ENCODE measurements at places on chromosomes 1 and 21. TPM values are rescaled to one million over a fixed set of nuclear protein-coding genes. Genes with fewer than 3 reads are reported as not detected.

DMBX1 gene
- not detected for total RNA-seq

SPRR2D gene
- total RNA-seq: not detected

DNAJC28 gene
- 2.3 TPM for total RNA-seq

CD2 gene
- total RNA-seq: not detected

ABCA4 gene
- 2.3 TPM for total RNA-seq

DCDC2B gene
- total RNA-seq: not detected

KRTAP19-1 gene
- not detected for total RNA-seq

RGSL1 gene
- total RNA-seq: not detected

AIRE gene
- total RNA-seq: not detected

ABCG1 gene
- total RNA-seq: 17.7 TPM

CYP4Z1 gene
- total RNA-seq: not detected

SUSD4 gene
- total RNA-seq: not detected

S1PR1 gene
- 225 TPM for total RNA-seq

TMPRSS15 gene
- total RNA-seq: not detected

S100A2 gene
- total RNA-seq: 2.4 TPM

ICOSLG gene
- total RNA-seq: 0.72 TPM

LIPI gene
- not detected for total RNA-seq

ARHGEF10L gene
- total RNA-seq: 7.0 TPM

LRRIQ3 gene
- total RNA-seq: 0.93 TPM

PLA2G4A gene
- total RNA-seq: 52.8 TPM

TRABD2B gene
- not detected for total RNA-seq

C1orf53 gene
- 3.5 TPM for total RNA-seq

ACKR1 gene
- 0.13 TPM for total RNA-seq

CDC7 gene
- total RNA-seq: 16.6 TPM

LYPD8 gene
- not detected for total RNA-seq

FAM167B gene
- total RNA-seq: 0.93 TPM

BNIPL gene
- total RNA-seq: 0.13 TPM

B3GALT2 gene
- not detected for total RNA-seq

GBP7 gene
- total RNA-seq: not detected

ZMYND12 gene
- total RNA-seq: 0.79 TPM

CEP104 gene
- total RNA-seq: 33.6 TPM

FCGR3B gene
- total RNA-seq: not detected

CNN3 gene
- total RNA-seq: 339 TPM

ZC3H11A gene
- 151 TPM for total RNA-seq

Data from thoracic aorta endothelial cell (primary cell).